ENCODE measurements at places on chromosomes 4 and X. TPM values are rescaled to one million over a fixed set of nuclear protein-coding genes. Genes with fewer than 3 reads are reported as not detected.

GRCh38 chr4:112953262-112953661 lies 96.2 kb upstream of the ANK2 start:
- H3K27me3 ChIP-seq: no peaks in the 10 kb centered on the region
- no peak overlapping the region for H3K27ac ChIP-seq
- no peaks in the 10 kb centered on the region for H3K36me3 ChIP-seq
- no peak for DNase-seq
- H3K4me1 ChIP-seq: no peaks in the 10 kb centered on the region

The PTTG2 gene
- not detected for total RNA-seq

GRCh38 chr4:88106205-88106604 lies 52.2 kb downstream of the ABCG2 start:
- no peak overlapping the region for H3K27ac ChIP-seq
- no peak for DNase-seq
- no peak overlapping the region for H3K4me3 ChIP-seq

- H3K4me1 ChIP-seq: no peaks in the 10 kb centered on the region
- H3K27ac ChIP-seq: no peak overlapping the region
- DNase-seq: no peak
- no peak overlapping the region for H3K4me3 ChIP-seq
- H3K36me3 ChIP-seq: no peaks in the 10 kb centered on the region
Observed at GRCh38 chrX:17027931-17028330, 81.5 kb downstream of the REPS2 start.

- no peak for DNase-seq
- no peak overlapping the region for H3K4me3 ChIP-seq
- no peaks in the 10 kb centered on the region for H3K4me1 ChIP-seq
- H3K27ac ChIP-seq: no peak overlapping the region
Observed at GRCh38 chr4:107213880-107214279, 177.8 kb upstream of the DKK2 start.

DNA sequence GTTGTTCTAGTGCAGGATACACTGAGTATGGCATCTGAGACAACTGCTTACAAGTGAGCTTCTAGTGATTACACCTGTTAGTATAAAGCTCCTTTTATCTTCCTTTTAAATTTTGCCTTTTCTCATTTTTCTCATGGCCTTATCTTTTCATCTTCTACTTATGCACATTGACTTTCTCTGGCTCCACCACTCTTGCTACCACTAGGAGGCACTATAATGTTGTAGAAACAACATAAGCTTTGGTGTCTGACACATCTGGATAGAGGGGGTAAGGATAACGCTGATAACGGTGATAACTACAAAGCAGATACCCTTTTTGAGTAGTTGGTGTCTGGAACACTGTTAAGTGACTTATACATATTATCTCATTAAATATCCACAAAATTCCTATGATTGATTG lies 187.4 kb upstream of the TEX13C start:
- H3K36me3 ChIP-seq: no peaks in the 10 kb centered on the region
- H3K27me3 ChIP-seq: no peaks in the 10 kb centered on the region
- no peak overlapping the region for H3K27ac ChIP-seq
- no peak overlapping the region for H3K4me3 ChIP-seq

DNA sequence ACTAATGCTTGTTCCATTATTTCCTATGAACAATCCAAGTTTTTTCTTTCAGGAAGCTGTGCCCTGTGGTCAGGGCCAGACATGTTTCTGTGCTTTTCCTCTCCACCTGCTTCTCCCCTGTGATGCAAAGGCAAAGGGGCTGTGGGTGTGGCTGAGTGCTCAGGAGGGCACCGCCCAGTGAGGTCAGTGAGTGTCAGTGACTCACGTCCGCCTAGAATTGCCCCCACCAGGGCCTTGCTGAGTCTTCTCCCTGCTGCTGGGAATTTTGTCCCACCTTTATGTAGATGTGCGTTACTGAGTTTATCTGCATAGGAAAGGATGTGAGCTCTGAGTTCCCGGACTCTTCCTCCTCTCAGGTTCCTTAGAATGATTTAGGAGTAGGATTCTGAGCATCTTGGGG lies 283.2 kb downstream of the DCHS2 start:
- H3K4me1 ChIP-seq: peaks cover 3% of the 10 kb centered on the region
- H3K27ac ChIP-seq: no peak overlapping the region
- H3K4me3 ChIP-seq: no peak overlapping the region
- H3K36me3 ChIP-seq: no peaks in the 10 kb centered on the region
- DNase-seq: no peak

DNA sequence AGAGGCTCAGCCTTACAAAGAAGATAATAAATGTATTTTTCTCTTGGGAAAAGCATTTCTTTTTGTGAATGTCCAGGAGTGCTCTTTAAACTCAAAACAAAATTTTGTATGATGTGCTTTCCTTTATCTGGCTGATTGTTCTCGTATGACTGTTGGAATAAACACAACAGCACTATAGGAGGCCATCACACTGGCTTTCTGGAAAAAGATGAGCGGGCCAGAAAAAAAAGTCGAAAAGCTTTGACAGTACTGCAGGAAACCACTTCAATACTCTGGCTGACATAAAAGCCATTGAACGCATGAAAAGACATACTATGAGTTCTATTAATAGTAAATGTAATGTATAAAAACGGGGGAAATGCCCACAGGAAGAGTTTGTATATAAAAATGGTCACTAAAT lies 64.7 kb upstream of the CTSO start:
- H3K4me3 ChIP-seq: no peak overlapping the region
- H3K36me3 ChIP-seq: no peaks in the 10 kb centered on the region
- no peak overlapping the region for H3K27ac ChIP-seq
- no peaks in the 10 kb centered on the region for H3K27me3 ChIP-seq

The TMPRSS11F gene
- total RNA-seq: 1.0 TPM

GRCh38 chr4:152773339-152773738 lies 6.2 kb downstream of the TIGD4 start:
- H3K4me3 ChIP-seq: no peak overlapping the region
- no peaks in the 10 kb centered on the region for H3K4me1 ChIP-seq
- H3K27ac ChIP-seq: no peak overlapping the region
- H3K27me3 ChIP-seq: no peaks in the 10 kb centered on the region
- DNase-seq: no peak
- no peaks in the 10 kb centered on the region for H3K36me3 ChIP-seq

DNA sequence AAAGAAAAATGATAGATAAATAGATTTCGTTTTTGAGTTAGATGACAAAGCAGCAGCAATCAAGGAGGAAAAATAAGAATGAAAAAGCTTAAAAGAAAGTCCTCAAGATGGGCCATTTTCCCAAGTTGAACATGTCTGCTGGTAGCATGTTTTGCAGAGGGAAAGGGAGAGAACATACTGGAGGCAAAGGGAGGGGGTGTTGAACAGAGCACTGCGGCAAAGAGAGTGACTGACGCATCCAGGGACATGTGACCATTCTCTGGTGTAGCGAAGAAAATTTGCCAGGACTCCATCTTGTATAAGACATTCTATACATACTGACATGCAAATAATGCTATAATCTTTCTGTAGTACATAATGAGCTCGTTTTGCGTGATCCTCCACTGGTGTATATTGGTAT lies 1.2 kb downstream of the LINC00632 start:
- DNase-seq: no peak
- H3K27me3 ChIP-seq: no peaks in the 10 kb centered on the region
- no peaks in the 10 kb centered on the region for H3K4me1 ChIP-seq
- no peak overlapping the region for H3K27ac ChIP-seq
- no peaks in the 10 kb centered on the region for H3K36me3 ChIP-seq

The PDE5A gene
- total RNA-seq: 21.4 TPM

DNA sequence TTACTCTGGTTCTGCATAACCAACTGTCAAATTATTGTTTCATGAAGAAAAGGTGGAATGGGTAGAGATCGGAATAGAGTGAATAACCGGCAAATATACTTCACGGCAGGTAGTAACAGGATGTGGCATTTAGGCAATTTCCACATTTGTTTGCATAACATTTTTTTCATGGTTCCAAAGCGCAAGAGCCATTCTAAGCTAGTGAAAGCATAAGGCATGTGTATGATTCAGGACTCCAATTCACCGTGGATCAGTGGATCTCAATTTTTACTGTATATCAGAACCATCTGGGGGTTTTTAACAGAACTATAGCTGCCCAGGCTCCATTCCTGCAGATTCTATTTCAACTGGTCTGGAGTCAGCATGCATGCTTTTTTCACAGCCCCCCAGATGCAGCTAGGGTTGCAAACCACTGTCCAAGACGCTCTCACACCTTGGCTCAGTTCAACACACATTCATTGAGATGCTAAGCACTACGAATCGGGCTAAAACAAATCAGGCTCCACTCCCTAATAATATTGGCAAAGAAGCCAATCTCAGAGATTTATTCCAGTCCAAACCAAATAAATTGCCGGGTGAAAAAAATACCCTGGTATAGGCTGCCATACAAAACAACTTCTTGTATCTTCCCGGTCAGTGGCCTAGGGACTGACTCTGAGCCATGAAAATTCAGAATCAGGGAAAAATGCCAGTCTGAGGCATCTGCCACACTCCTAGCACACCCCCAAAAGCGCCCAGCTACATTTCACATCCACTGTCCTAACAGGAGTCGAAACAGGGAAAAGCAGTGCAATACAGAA lies 30.0 kb downstream of the AFAP1 start:
- no peak for DNase-seq
- H3K36me3 ChIP-seq: no peaks in the 10 kb centered on the region
- peaks cover 8% of the 10 kb centered on the region for H3K4me1 ChIP-seq
- H3K27me3 ChIP-seq: no peaks in the 10 kb centered on the region
- no peak overlapping the region for H3K4me3 ChIP-seq

DNA sequence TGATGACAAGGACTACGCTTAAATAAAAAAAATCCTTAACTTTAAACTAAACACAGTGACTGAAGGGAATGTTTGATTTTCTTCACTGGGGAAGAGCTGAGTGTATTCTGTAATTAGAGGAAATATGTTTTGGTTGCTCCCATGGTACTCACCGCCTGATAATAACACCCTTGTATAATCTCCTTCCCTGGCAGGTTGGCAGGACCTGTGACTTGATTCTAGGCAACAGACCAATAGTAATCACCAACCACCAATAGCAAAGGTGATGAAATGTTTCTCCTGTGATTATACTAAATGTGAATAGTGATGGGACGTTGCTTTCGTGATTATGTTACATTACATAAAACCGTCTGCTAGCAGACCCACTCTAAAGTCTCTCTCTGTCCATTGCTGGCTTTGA lies 536.8 kb upstream of the CPEB2 start:
- no peak overlapping the region for H3K4me3 ChIP-seq
- no peaks in the 10 kb centered on the region for H3K4me1 ChIP-seq
- DNase-seq: no peak
- no peaks in the 10 kb centered on the region for H3K27me3 ChIP-seq

The NLGN4X gene
- total RNA-seq: 10.4 TPM

The EDNRA gene
- 12.3 TPM for total RNA-seq

The MUC7 gene
- total RNA-seq: not detected

- no peaks in the 10 kb centered on the region for H3K27me3 ChIP-seq
- no peak overlapping the region for H3K27ac ChIP-seq
- H3K4me1 ChIP-seq: no peaks in the 10 kb centered on the region
Observed at GRCh38 chr4:129246145-129246544, 150.2 kb downstream of the C4orf33 start.

DNA sequence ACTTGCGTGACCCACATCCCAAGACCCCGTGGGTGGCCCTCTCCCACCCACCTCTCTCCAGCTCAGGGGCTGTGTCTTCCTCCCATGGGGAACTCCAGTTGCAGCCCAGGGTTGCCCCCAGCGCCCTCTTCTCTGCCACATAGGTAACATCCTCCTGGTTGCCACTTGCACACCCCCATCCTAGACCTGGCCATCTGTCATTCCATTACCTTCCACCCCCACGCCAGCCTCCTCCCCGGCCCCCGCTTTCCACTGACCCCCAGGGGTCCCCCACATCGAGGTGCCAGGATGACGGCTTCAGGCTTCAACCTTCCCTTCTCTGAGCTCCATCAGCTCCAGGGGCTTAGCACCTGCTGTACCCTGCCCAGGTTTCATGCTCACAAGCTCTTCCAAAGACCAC lies 28.1 kb upstream of the IL3RA start:
- H3K36me3 ChIP-seq: no peaks in the 10 kb centered on the region
- H3K4me1 ChIP-seq: no peaks in the 10 kb centered on the region
- no peak overlapping the region for H3K27ac ChIP-seq
- no peaks in the 10 kb centered on the region for H3K27me3 ChIP-seq
- no peak overlapping the region for H3K4me3 ChIP-seq

The VEGFD gene
- 1.5 TPM for total RNA-seq

The LPAR4 gene
- 0.99 TPM for total RNA-seq

- H3K27me3 ChIP-seq: no peaks in the 10 kb centered on the region
- H3K4me1 ChIP-seq: no peaks in the 10 kb centered on the region
- peak overlapping the region; percentile 61 for H3K4me3 ChIP-seq
- DNase-seq: peak; percentile 33
- peak overlapping the region; percentile 50 for H3K27ac ChIP-seq
- no peaks in the 10 kb centered on the region for H3K36me3 ChIP-seq
Observed at GRCh38 chr4:183798301-183799253, 106.5 kb upstream of the STOX2 start.

The IL13RA2 gene
- total RNA-seq: 9.7 TPM

DNA sequence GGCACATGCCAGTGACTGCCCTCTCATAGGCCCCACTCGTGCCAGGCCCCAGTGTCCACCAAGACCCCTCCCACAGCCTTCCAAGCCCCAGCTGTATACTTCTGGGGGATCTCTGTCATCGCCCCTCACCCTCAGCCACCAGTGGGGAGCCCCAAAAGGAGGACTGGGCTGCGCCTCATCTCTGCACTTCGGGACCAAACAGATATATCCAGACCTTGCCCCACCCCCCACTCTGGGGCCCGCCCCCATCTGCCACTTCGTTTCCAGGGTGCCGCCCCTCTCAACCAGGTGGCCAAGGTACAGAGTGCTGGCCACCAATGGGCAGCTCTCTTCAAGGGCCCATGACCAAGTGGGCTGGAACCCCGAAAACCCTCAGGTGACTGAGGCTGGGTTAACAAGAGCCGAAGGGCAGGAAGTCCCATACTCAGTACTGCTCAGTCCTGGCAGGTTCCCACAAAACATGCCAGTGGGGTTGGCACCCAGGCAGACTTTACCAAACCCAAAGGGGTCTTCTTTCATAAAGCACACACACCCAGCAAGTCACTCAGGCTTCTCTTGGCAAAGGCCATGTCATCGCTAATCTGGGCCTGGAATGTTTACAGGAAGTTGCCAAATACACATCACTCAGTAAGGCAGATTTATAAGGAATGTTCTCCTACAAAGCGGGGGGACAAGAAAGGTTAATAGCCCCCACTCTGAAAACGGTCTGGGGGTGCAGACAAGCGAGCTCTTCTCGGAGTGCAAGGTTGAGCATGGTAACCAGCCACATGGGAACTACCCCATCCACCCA lies 4.4 kb downstream of the ZFYVE28 start:
- H3K27me3 ChIP-seq: no peaks in the 10 kb centered on the region
- H3K4me3 ChIP-seq: no peak overlapping the region
- H3K4me1 ChIP-seq: peaks cover 25% of the 10 kb centered on the region
- peak overlapping the region; percentile 7 for H3K27ac ChIP-seq
